Stimulated activated CD8-positive, alpha-beta memory T cell treated with anti-CD3 and anti-CD28 coated beads, Interleukin-7, amount 100 ng/mL, for 24 hours (primary cell): ENCODE measurements at places on chromosomes 5 and 9.

DNA sequence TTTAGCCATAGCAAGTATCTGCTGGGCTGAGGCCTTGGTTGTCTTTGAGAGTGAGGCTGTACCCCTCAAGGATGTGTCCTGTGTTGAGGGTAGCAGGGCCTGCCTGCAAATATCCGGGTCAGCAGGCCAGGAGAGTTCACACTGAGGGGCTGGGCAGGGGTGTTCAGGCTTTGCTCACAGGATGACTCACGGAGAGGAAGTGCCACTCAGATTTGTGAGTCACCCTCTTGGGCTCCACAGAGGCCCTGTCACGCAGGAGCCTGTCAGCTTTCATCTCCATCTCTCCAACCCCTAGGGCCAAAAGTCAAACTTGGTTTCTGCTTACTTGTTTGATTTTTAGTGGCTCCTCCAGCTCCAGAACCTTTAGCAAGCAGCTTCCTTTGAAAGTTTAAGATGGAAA, 211.5 kb downstream of the SEC61B start:
- peak; percentile 18 for DNase-seq

DNA sequence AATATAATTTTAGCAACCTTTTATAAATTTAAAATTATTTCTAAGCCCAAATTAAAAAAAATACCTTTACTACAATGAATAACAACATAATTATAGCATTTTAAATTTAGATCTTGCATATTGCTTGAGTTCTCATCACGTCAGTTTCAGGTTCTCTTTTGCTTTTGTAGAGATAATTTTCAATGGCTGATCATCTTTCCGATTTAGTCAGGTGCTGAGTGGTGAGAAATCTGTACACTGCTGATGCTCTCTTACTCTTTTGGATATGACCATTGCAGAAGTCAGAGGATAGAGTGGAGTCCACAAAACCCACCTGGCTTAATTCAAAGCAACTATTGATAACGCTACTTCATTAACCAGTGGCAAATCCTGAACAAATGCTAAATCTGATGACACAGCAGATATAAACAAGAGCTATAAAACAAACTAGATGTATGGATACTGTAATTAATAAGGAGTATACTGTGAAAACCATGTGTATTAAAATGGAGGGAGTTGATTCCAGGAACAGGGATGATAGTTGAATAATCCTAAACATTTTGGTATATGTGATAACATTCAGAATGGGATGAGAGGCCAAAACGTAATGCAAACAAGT, 394.8 kb downstream of the CSNK1G3 start:
- DNase-seq = no peak

DNA sequence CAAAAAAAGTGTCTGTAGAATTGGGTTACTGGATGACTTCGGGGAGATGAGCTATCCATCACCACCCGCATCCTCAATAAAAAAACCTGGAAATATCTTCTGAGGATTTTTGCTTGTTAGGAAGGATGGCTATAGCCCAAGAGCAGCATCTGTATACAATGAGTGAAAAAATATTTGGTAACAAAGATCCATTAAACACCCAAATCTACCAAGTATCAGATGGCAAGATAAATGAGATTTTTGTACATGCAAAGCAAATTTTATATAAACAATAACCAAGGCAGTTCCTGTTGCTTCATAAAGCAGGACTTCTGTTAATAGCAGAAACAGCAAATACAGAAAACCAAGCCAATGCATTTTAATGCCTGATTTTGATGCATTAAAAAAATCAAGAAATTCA, 166.6 kb downstream of the SLC28A3 start:
- no peak for DNase-seq

DNA sequence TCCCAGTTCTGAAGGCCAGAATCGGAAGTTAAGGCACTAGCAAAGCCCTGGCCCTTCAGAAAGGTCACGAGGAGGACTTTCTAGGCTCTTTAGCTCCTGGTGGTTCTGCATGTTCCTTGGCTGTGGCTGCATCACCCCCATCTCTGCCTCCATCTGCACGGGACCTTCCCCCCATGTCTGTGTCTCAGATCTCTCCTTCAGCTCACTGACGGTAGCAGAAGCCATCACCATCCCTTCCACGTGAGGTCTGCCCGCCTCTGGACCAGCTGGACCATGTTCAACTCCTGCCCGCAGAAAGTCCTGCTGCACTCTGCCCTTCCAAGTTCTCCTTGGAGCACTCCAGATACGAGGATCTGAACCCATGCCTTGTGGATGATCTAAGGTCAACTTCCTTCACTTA, 242.9 kb upstream of the IRX1 start:
- no peak for DNase-seq

GRCh38 chr5:93208141-93208751, 372.8 kb downstream of the NR2F1-AS1 start:
- DNase-seq = no peak

GRCh38 chr5:96447949-96448348, 14.9 kb upstream of the PCSK1 start:
- no peak for DNase-seq

DNA sequence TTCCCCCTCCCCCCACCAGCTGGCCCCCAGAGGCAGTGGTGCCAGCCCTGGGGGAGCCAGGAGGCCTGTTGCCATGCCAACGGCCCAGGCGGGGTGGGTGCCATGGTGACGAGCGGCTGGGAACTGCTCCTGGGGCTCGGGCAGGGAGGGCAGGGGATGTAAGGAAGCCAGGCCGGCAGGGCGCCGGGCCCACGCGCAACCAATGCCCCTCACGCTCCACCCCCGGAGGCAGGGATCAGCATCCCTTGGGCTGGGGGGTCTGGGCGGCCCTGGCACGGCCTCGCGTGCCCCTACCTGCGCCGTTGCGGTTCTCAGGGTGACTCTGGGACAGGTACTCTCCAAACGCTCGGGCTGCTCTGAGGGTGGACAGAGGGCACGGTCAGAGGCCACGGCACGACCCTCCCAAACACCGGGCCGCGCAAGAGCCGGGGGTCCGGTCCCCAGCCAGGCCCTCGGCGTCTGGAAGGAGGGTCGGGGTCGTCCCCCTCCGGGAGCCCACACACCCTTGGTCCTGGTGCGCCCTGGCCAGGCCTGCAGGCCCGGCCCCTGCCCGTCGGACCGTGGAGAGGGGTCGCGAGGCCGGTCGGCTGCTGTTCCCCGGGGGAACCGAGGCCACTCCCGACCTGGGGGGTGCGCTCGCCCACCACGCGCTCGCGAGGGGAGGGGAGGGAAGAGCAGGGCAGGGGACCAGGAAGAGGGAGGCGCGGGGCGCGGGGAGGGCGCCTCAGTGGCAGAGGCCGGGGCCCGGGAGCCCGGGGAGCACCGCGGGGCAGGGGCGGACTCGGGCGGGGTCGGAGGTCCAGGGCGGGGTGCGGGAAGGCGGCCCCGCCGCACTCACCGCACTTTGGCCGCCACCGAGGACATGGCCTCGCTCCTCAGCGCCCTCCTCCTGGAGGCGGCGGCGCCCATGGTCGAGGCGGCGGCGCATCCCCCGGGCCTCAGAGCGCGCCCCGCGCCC, 661 bp downstream of the NSMF start:
- DNase-seq = no peak

DNA sequence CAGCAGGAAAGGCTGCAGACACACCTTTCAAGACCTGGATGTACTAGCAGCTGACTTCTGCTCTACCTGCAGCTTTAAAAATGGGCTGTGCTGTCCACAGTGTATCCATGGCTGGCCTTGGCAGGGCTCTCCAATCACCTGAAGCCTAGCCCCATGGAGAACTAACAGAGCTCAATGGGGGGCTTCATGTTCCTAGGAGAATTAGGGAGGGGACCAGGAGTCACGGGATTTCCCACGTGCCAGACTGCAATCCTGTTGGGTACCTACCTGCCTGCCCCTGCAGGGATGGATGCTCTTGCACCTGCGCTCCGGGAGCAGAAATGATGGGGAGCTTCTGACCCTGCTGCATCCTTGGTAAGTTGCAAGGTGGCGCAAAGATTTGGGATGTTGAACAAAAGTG, 462.1 kb downstream of the ICE1 start:
- DNase-seq = no peak

DNA sequence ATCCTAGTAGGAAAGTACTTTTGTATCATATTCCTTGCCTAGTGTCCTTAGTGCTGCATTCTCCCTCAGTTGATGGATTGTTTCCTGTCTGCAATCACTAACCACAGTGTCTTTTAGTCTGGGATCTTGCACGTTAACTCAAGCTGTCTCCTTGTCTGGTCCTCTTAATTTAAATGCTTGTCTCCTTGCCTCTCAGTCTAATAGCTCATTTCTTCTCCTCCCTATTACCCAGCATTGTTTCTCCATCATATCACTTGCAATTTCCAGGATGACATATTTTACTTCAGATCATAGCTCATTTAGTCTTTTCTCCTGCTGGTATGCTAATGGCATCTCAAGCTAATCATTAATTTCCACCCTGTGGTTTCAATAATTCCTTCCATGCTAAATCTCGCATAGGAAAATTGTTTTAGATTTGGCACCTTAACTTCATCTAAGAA, 2052.0 kb upstream of the C9orf72 start:
- no peak for DNase-seq

- no peak for DNase-seq
Measured at GRCh38 chr5:165460911-165461310, 1955.5 kb downstream of the MAT2B start.

DNA sequence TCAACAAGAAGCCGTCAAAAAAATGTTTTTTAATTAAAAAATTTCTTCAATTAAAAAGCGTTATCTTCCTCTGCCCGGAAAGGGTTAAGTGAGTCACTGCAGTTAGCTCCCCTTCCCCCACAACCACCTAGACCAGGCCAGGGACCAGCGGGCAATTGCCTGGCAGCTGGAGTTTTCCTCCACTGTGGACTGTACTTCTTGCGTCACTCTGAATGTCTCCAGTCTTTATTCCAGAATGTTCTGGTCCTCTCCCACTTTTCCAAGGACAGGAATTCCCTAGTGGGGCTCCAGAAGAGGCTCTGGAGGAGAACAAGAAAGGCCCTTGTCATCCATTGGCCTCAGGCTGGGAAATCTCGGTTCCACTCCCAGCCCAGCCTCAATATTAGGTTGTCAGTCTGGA, 114.0 kb downstream of the C9orf50 start:
- no peak for DNase-seq

GRCh38 chr5:107090506-107090905, 580.2 kb downstream of the EFNA5 start:
- no peak for DNase-seq

DNA sequence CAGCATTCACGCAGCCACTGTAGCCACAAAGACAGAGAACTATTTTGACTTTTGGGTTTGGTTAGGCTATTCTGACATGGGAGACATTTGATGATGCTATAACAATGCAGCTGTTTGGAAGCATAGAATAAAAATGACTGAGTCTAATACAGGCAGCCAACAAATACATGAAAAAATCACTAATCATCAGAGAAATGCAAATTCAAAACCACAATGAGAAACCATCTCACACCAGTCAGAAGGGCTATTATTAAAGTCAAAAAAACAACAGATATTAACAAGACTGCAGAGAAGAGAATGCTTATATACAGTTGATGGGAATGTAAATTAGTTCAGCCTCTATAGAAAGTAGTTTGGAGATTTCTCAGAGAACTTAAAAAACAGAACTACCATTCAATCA, 107.1 kb upstream of the POC5 start:
- DNase-seq = no peak
